ENCODE measurements at places on chromosomes 11 and 22.

DNA sequence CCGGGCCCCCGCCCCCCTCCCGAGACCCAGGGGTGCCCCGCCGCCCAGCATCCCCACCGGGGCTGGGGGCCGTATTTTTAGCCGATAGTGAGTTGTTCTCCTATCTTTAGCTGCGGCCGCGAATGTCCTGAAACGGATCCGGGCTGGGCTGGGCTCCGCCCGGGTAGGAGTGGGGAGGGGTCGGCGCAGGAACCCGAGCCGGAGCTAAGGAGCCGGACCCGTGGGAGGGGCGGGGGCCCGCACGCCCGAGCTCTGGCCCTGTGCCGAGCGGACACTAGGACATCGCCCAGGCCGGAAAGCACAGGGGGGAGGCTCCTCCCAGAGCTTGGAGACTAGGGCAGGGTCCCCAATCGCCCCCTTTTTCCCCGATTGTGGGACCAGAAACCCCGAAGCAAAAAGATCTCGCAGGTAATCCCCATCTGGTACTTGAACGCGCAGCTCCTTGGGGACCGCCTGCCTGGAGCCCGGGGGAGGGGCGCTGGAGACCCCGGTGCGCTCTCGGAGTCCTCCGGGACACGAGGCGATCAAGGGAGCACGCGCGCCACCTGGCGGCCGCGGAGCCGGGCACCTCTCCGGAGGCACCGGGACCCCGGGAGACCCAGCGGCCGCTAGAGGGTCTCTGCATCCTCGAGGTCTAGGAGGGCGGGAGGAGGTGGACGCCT, 669 bp downstream of the CDC42EP2 start:
- DNase-seq = peak; percentile 21

GRCh38 chr11:12809864-12810567, 135.8 kb downstream of the TEAD1 start:
- DNase-seq = no peak

- DNase-seq = peak; percentile 52
Measured at GRCh38 chr11:72617080-72617762, 57.0 kb downstream of the PDE2A start.

- DNase-seq = peak; percentile 43
Measured at GRCh38 chr11:7637447-7638157, 35.7 kb downstream of the CYB5R2 start.

GRCh38 chr11:64652586-64653387, 61.8 kb downstream of the SLC22A12 start:
- peak; percentile 22 for DNase-seq

GRCh38 chr11:92536883-92537282, 312.3 kb downstream of the FAT3 start:
- no peak for DNase-seq

- no peak for DNase-seq
Measured at GRCh38 chr11:32029721-32030120, 61.2 kb upstream of the RCN1 start.

- DNase-seq = no peak
Measured at GRCh38 chr11:46238078-46238966, 39.1 kb upstream of the CREB3L1 start.

DNA sequence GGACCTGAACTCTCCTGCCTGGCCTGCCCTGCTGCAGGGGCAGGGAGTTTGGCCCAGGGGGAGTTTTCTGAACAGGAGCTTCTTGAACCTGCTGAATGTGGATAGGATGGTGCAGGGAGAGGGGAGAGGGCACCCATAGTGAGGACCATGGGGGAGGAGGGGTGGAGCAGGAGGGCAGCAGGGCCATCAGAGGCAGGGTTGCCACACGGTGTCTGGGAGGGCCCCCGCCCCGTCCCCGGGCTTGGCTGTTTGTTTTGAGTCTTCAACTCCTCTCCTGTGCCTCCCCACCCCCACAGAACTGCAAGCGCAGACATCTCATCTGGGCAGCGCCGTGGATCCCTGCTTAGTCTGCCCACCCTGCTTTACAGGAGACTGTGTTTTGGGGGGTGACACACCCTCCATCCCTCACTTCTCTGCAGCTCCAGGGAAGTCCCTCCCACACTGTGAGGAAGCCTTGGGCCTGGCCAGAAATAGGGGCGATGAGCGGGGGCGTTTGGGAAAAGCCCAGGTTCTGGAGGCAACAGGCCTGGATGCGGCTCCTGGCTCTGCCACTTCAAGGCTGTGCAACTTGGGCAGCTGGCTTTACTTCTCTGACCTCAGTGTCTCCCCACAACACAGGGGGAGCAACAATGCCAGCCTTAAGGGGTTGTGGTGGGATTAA, 14.4 kb downstream of the NFAM1 start:
- DNase-seq = no peak

- DNase-seq = no peak
Measured at GRCh38 chr22:40826984-40827741, 8.0 kb upstream of the SLC25A17 start.

GRCh38 chr11:22711071-22711770, 44.8 kb downstream of the GAS2 start:
- no peak for DNase-seq

DNA sequence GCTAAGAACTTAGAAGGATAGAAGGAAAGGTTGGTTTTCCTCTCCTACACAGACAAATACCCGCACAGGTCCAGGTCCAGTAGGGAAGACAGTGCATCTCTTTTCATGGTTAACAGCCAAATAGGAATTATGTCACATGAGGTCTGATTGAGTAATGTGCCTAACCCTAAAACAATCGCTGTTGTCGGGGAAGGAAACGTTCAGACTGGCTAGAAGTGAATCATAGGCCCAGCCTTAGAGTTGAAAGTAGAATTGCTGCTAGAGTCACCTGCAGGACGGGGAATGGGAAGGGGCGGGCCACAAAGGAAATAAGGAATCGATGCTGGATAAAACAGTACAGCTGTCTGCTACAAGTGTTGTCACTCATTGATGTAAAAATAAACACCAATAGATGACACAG, 12.4 kb upstream of the HTATIP2 start:
- no peak for DNase-seq

DNA sequence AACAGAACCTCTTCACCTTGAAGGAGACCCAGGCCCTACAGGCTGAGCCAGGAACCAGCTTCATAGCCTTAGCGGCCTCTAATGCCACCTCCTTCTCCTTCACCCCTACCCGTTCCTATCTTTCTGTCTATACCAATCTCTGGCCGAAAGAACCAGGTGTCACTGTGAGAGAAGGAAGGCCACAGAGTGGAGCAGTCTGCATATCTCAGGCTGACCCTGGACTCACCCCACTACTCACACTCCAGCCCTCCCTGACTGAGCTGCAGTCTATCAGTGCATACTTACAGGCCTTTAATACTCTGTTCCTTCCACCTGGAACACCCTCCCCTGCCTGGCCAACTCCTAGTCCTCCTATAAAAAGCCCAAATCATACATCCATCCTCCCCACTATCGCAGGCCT, 32.7 kb downstream of the ARAP1 start:
- DNase-seq = no peak

- no peak for DNase-seq
Measured at GRCh38 chr11:64008914-64009633, 22.8 kb downstream of the OTUB1 start.

DNA sequence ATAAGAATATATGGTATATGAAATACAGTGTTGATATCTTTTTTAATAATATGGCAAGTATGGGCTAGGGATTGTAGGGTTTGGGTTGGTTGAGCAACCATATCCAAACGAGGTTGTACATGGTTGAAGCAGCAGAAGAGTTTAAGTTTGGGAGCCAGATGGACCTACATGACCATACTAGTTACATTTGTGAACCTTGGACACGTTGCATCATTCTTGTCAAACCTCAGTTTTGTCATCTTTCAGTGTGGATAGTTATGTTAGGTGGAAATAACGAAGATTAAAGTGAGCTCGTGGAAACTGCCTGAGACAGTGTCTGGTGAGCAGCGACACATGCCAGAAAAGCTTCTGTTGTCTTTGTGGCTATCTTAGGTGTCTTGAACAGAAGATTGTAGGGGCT, 307.1 kb upstream of the KIRREL3 start:
- no peak for DNase-seq

GRCh38 chr11:24496386-24496735, 492 bp upstream of the LUZP2 start:
- no peak for DNase-seq

DNA sequence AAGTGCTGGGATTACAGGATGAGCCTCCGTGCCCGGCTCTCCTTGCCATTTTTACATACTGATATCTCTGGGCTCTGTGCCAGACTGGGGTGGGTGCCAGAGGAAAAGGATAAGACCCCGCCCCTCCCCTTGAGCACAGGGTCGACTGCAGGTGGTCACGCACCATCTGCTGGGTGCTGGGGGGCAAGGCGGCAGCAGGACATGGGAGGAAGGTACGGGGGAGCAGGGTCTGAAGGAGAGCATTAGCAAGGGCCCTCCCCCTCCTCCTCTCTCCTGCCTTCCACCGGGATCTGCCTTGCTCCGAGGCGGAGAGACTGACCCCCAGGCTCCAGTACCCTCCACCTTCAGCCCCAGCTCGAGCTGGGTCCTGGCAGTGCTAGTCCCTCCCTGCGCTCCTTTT, 9.7 kb upstream of the PGA3 start:
- no peak for DNase-seq

DNA sequence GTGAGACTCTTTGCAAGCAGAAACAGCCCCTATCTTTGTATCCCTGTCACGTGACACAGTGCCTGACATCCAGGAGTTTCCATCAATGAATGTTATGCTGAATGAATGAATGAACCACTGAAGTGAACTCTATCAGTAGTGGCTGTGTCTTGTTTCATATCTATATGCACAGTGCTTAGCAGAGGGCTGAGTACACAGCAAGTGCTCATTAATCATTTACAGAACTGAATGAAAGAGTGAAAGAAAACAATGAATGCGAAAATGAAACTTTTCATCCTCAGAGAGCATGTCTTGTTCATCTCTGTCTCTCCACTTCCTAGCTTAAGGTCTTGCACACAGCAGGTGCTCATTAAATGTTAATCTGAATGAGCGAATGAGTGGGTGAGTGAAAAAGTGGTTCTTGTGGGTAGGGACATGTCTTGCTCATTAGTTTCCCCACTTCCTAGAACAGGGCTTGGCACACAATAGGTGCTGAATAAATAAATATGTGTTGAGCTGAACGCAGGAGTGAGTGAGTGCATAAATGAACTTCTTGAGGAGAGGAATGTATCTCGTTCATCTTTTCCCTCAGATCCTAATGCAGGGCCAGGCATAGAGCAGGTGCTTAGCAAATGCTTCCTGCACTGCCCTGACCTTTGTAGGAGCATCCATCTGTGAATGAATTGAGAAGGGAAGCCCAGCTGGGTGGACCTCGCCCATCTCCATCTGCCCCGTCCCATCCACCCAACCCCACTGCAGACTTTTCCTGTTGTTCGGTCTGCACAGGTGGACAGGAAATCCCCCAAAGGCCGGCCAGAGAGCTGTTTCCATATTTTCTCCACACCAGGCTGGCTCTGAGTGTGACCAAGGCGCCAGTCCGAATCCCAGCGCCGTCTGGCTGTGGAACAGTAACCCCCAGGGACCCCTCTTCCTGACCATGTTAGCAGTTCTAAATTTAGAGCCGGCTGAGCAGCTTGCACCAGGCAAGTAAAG, 113.4 kb upstream of the CRYBB3 start:
- no peak for DNase-seq

GRCh38 chr11:117337076-117337475, 9.4 kb downstream of the CEP164 start:
- no peak for DNase-seq

DNA sequence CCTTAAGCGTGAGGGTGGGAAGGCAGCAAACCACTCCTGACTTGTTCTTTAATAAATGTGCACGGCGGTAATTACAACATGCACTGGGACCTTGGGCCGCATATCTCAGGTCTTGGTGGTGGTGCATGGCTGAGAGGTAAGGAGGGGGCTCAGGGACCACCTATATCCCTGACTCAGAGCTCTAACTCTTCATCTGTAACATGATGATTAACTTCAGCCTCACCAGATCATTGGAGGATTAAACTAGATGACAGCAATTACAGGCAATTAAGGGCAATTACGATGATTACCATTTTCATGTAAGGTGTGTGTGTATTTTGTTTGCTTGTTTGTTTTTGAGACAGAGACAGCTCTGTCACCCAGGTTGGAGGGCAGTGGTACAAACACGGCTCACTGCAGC, 45.0 kb downstream of the FBLN1 start:
- no peak for DNase-seq

- DNase-seq = no peak
Measured at GRCh38 chr11:130522284-130522961, 74.0 kb downstream of the ADAMTS15 start.

DNA sequence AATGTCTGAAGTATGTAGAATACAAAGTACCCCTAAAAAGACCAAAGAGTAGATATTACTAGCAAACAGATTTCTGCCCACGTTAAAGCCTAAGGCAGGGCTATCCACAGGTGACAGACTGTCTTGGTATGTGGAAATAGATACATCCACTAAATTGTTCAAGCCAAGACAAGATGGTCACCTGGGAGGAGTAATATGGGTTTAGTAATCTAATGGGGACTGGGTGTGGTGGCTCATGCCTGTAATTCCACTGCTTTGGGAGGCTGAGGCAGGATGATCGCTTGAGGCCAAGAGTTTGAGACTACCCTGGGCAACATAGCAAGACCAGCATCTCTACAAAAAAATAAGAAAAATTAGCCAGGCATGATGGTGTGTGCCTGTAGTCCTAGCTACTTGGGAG, 7.5 kb downstream of the SGSM3 start:
- no peak for DNase-seq

- DNase-seq = no peak
Measured at GRCh38 chr11:77580712-77581337, 8.9 kb upstream of the AQP11 start.

GRCh38 chr11:64717268-64717578, 5.8 kb downstream of the NRXN2 start:
- no peak for DNase-seq

- no peak for DNase-seq
Measured at GRCh38 chr11:121767433-121767832, 314.7 kb upstream of the SORL1-AS1 start.

DNA sequence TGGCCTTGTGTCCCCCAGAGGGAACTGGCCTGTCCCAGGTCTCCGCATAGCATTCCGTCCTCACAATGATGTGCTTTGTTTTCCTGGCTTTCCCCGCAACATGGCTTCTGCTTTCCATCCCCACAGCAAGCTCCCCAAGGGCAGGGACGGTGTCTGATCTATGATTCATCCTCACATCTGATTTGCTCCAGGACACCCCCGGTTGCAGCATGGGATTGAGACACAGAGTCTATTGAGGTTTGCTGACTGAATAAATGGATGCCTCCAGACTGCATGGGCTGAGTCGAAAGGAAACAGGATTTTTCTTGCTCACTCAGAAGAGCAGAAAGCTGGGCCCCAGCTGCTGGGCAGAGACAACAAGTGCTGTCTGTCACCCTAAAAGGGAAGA, 40.2 kb downstream of the LMO1 start:
- DNase-seq = no peak

GRCh38 chr11:33608386-33608785, 92.2 kb downstream of the C11orf91 start:
- no peak for DNase-seq

DNA sequence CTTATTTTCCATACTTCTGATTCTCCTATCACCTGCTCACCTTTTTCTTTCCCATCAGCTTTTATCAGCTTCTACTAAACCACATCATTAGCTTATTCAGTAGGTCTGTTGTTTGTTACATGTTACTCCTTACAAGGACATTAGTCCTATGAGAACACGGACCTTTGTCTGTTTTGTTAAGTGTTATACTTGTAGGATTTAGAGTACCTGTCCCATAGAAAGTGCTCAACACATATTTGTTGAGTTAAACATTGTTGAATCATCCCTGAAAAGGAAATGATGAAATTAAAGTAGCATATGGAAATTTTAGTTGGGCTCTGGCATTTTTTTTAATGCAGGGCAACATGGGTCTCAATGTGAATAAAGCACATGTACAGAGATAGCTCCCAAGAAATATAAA, 222.1 kb upstream of the CARD18 start:
- DNase-seq = no peak

Measured in NCI-H446 treated with DMSO at 0.1 percent for 48 hours (cell line).